Muscle of arm (tissue), 14 donors: ENCODE measurements at places on chromosomes 1 and 21.

DNA sequence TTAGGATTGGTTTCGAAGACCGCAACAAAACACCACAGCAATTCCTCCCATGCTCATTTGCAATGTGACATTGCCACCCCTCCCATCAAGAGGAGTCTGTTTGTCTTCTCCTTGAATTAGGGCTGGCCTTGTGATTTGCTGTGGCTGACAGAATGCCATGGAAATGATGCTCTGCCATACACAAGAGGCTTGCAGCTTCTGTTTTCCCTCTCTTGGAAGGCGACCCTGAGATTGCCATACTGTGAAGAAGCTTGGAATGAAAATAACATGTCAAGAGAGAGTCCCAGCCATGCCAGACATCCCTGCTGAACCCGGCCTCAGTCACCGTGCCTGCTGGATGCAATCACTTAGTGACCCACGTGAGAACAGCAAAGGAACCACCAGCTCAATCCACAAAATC lies 212.4 kb downstream of the CRB1 start:
- no peak for DNase-seq

DNA sequence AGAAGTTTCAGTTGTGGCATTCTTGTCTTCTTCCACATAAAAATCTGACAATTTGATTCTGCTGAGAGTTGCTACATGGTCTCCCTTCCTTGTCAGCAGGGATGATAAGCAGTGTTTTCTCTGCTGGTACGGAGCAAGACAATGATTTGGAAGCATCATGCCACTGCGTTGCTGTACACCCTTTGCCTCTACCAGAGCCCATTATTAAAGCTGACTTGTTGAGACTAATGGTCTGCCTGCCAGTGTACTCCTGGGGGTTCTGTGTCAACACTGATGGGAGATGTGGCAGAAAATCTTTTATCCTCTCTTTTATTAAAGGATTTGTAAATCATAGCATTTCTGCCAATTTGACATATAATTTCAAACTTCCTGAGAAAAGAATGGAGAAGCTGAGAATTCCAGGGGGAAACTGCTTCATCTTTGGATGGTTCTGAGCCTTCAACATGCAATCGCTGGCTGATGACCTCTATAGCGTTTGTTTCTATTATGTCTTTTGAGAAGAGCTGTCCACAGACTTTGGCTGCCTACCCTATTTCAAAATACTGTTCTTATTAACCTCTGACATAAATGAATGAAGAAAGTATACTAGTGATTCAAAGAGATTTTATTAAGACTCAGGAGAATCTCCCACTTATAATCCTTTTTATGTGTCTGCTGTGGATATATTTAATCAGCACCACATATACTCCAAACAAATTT lies 47.9 kb upstream of the DYNLT5 start:
- DNase-seq: no peak

- no peak for DNase-seq
Observed at GRCh38 chr21:27269644-27270043, 302.8 kb upstream of the ADAMTS5 start.

- no peak for DNase-seq
Observed at GRCh38 chr1:235017191-235017590, 111.4 kb downstream of the TOMM20 start.

GRCh38 chr1:91754816-91755580 lies 131.0 kb downstream of the TGFBR3 start:
- DNase-seq: peak; percentile 88

DNA sequence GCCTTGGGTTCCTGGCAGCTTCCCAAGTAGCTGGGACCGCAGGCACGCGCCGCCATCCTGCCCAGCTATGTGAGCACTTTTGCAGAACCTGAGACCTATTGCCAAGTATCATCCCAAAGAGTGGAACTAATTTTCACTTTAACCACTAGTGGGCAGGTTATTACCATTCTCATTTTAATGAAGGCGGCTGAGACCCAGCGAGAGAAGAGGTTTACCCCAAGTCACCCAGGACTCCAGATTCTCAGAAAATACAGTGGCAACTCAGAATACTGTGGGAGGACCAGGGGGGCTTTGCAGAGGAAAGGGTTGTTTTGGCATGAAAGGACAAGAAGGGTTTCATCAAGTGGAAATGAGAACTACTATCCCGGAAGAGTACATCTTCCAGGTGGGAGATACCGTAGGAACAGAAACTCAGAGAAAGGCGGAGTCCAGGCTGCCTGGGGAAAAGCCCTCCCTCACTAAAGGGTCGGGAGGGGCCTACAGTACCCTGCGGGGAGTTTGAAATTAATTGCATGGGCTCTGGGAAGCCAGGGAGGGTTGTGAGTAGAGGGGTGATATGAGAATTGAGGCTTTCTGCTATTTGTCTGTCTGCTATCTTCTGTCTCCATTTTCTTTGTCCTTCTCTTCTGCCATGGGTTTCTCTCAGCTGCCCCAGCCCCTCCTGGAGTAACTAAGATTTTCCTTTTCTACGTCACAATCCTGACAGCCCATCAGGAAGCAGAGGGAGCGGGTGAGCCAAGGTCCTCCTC lies 7.2 kb upstream of the SEMA4A start:
- peak; percentile 80 for DNase-seq

DNA sequence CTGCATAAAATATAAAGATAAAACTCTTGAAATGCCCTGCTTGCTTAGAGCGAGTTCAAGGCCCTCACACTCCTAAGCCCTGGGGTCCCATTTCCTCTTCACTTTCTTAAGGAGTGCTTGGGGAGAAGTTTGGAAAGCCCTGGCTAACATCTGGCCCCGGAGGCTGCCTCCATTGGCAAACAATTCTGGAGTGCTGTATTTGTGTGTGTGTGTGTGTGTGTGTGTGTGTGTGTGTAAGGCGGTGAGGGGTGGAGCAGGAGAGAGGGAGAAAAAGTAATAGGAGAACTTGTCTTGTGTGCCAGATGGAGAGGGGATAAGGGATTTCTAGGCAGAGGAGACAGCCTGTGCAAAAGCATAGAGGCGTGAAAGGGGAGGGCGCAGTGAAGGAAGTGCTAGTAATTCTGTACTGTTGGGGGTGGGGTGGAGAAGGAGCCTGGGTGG lies 578 bp upstream of the TRIM62 start:
- peak; percentile 86 for DNase-seq

DNA sequence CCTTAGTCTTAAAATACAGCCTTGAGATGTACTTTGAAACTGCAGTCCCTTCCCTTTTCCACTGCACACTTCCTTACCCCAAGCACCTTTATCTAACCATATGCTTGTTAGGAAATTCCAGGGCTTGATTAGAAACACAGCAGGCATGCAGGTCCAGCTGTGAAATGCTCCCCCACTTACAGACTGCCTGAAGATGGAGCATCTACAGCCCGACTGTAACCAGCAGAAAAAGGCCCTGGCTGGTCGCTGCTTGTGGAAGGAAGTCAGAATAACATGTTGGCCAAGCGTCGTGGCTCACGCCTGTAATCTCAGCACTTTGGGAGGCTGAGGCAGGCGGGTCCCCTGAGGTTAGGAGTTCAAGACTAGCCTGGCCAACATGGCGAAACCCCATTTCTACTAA lies 37.2 kb downstream of the VN1R5 start:
- no peak for DNase-seq

DNA sequence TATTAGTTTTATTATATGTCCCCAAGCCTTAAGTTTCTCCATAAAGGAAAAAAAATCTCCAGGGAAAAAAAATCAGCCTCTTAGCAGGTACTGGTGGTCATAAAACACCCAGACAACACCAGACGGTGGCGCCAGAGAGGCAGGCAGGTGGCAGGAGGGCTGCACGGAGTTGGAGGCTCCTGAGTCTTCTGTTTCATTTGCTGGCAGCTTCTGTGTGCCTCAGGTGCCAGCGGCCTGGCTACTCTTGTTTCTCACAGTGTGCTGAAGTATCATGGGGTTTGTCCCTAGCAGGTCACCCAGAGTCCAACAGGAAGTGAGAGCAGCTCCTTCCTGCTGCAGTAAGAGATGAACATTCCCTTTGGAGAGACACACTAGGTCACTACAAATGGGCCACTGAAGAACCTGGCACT lies 123.3 kb upstream of the GADD45A start:
- DNase-seq: peak; percentile 53

DNA sequence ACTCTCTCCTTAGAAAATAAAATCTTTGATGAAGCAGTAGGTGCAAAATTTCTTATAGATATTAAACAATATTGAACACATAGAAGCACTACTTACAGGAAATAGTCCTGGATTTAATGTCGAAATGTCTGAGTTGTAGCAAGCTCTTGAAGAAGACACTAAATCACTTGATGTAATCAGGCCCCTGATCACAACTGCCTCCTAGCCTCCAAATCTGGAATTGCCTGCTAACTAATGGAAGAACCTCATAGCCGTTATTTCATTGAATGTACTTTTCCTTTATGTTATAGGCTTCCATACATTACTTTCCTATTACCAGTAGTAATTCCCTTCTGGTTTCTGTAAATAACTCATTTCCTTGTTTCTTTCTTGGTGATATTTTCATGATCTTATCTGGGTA lies 675.7 kb upstream of the CHRM3 start:
- no peak for DNase-seq

DNA sequence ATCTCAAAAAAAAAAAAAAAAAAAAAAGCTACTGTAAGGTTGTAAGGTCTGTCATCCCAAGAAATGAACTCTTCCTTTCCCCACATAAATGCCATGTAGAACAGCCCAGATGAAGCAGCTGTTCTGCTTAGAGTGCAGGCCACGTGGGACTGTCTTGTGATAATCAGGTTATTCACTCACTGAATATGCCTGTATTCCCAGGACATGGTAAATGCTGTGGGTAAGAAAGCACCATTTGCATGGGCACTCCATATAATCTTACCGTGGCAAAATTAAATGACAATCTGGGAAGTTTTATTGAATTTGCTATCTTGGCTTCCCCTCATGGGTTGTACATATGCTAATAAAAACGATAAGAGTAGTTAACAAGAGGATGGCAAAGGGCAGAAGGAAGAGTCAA lies 13.8 kb downstream of the RGS5 start:
- DNase-seq: no peak

DNA sequence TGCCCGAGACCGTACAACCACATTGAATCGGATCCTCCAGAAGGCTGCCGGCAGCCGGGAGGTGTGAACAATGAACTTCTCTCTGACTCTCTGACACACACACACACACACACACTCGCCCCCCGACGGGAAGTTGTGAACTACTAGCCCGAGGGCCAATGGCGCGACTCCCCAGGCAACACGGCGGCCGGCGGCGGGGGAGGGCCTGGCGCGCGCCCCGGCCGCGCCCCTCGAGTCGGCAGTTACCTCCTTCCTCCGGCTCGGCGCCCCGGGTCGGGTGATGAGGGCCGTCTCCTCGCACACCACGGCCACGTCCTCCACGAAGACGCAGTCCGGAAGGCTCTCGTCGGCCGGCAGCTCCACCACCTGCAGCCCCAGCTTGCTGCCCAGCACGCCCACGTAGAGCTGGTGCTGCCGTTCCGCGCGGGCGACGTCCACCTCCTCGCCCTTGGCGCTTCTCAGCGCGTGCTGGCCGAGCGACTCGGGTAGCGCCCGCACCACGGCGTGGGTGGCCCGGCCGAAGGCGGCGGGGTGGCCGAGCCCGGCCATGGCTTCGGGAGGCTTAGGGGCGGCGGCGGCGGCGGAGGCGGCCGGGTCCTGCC lies 361 bp downstream of the DDAH1 start:
- DNase-seq: peak; percentile 63

- no peak for DNase-seq
Observed at GRCh38 chr1:173871091-173871490, 2.9 kb downstream of the ZBTB37 start.

- no peak for DNase-seq
Observed at GRCh38 chr1:76430531-76430930, 356.0 kb downstream of the ST6GALNAC3 start.
